ENCODE measurements at places on chromosomes 5 and 9.

DNA sequence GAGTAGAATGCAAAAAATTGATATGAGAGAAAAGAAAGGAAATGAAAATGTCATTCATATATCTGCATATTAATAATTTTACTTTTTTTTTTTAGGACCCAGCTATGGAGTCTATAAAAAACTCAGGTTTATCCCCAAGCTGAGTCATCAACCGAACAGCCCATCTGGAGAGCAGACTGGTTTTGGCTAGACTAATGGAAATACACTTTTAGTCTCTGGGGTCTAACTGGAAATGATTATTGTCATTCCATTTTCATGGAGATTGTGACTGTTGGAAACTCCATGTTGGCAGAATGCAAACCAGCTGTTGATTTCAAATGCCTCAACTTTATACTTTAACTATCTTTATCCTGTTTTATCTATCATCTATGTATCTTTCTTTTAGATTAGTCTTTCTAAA, 28.7 kb downstream of the ANXA1 start:
- DNase-seq: no peak

DNA sequence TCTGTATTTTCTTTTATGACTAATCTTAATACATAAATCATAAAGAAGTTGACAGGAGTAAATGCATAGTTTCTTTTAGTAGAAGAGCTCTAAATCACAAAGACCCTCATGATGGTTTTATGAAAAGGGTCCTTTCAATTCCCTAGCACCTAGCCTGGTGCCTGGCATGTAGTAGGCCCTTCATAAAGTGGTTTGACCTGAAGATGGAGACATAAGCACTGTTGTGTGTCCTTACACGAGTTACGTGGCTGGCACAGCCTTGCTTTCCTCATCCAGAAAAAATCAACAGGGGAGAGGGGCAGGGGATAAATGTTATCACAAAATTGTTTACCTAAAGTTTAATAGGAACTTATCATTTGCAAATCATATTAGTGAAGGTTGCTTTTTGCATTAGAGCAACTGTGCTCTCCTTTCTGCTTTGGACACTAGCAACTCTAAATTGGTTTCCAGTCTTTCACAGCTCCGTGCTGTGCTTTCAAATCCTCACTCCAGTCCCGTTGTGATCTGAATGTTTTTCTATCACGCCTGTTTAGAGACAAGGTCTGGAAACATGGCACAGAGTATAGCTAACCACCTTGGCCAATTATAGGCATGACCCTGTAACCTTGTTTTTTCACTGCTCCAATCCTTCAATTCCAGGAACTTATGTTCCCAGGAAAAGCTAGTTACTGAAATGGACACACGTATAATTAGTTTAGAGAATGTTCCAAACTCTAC, 55.7 kb downstream of the ARL15 start:
- DNase-seq: no peak

DNA sequence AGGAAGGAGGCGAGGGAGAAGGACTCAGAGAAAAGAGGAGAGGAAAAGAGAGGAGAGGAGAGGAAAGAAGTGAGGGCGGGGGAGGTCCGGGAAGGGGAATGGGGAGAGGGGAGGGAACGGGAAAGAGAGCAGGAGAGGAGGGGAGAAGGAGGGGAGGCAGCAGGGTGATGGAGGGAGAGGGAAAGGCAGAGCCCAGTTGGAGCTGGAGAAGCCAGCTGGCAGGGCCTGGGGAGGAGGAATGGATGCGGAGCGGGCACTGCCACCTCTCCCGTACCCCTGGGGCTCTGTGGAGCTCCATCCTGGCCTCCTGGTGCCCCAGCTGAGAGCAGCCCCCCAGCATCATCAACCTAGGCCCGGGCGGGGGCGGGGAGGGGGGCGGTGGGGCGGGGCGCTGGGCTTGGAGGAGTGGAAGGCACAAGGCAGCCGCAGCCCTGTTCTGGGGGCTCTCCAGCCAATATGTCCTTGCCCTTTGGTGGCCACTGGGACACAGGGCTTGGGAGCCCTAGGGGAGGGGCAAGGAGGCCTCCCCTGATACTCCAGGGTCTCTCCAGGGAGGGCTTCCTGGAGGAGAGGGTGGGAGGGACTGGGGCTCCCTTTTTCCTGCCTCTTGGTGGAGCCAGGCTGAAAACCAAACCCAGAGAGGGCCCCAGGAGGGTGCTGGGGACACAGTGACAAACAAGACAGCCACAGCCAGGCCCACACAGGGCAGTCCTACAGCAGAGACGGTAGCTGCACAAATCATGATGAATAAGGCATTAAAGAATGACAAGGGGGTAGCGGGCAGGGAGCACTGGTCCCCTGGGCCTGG, 123.7 kb downstream of the C9orf50 start:
- DNase-seq: no peak

- DNase-seq: no peak
Measured at GRCh38 chr5:117425163-117425562, 850.5 kb upstream of the SEMA6A start.
